ENCODE measurements at places on chromosomes 16 and 17.

- DNase-seq, result no peak
These were observed 80.4 kb downstream of the PGS1 start for GRCh38 chr17:78458736-78459335.

GRCh38 chr17:44389723-44390202 lies 314 bp upstream of the ITGA2B start:
- no peak for DNase-seq

- DNase-seq, result no peak
These were observed 43.4 kb downstream of the TAOK1 start for GRCh38 chr17:29433541-29433940.

DNA sequence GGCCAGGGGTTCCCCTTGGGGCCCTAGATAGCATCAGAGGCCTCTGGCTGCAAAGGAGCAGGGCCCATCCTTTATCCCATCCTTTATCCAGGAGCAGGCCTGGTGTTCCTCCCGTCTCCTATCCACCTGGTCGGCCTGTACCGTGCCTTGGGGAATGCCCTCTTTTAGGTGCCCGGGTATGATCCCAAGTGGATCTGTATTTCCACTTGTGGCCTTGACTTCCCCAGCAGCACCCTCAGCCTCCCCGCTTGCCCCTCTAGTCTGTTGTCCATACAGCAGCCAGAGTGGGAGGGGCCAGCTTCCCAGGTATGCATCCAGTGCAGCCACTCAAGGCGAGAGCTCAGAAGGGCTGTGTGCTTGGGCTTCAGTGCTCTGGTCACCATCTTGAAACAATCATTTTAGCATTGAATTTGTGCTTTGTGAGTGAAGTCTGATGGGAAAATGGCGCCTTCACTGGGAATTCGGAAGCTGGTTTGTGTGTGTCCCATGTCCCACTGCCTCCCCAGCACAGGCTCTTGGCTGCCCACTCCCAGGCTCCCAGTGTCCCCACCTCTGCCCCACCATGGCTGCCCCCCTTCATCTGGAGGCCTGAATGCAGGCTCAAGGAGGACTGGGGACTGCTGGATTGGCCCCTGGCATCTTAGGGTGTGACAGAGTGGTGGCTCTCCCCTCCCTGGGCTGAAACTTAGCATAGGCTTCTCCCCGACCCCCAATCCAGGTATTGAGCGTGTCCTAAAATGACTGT lies 3.3 kb upstream of the RNF112 start:
- DNase-seq, result no peak

GRCh38 chr16:49987381-49987780 lies 37.6 kb upstream of the CNEP1R1 start:
- no peak for DNase-seq

GRCh38 chr16:13421726-13422125 lies 498.2 kb upstream of the ERCC4 start:
- DNase-seq, result no peak

DNA sequence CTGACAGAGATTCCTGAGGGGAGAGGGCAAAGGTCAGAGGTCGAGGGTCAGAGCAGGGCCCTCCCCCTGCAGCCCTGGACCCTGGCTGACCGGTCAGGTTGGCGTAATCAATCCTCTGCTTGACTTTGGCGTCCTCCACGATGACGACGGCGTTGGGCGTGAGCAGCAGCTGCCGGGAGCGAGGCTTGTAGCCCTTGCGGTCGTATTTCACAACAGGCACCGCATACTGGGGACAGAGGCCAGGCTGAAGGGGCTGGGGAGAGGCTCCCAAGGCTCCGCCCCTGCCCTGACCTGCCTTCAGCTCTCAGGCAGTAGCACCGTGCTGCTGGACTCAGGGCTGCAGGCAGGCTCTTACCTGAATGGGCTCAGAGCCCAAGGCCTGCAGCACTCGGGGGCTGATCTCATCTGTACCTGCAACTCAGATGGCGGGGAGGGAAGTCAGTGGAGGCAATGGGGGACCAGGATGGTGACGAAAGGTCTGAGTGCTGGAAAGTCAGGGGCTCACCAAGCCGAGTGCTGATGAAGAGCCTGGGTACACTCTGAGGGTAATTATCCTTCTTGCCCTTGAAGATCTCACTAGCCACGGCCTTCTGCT lies 12.0 kb upstream of the CRK start:
- DNase-seq, result no peak

DNA sequence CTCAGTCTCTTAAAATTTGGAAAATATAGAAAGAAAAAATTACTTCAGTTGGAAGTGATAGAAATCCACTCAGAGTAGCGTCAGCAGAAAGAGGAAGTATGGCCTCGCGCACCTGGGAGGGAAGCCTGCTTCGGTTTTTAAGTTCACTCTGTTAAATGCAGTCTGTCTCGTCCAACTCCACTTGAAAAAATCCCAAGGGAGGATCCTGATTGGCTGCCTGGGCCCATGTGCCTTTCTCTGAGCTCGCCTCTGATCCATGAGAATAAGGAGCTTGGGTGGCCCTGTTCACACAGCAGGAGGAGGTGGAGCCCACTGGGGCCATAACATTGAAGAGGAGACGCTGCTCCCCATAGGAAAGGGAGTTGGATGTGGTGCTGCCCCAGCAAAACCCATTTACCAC lies 40.7 kb downstream of the DNAJA2 start:
- no peak for DNase-seq
